Stimulated activated CD4-positive, alpha-beta T cell treated with anti-CD3 and anti-CD28 coated beads, Interleukin-1b, Interleukin-23, amount 100 ng/mL, for 4 hours (primary cell): ENCODE measurements at places on chromosomes 12 and 14.
A peak's percentile ranks its signal among the peaks of the same experiment; 100 is the strongest.

DNA sequence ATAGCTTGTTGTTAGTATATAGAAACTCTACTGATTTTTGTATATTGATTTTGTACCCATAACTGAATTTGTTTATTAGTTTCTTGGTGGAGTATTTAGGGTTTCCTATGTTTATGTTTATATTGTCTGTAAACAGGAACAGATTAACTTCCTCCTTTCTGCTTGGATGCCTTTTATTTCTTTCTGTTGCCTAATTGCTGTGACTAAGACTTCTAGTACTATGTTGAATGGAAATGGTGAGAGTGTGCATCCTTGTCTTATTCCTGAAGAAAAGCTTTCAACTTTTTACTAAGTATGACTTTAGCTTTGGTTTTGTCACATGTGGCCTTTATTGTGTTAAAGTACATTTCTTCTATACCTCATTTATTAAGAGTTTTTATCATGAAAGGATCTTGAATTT, 20.9 kb downstream of the FBXW8 start:
- DNase-seq: no peak

GRCh38 chr12:71291746-71292145, 133.9 kb upstream of the TSPAN8 start:
- DNase-seq: no peak

DNA sequence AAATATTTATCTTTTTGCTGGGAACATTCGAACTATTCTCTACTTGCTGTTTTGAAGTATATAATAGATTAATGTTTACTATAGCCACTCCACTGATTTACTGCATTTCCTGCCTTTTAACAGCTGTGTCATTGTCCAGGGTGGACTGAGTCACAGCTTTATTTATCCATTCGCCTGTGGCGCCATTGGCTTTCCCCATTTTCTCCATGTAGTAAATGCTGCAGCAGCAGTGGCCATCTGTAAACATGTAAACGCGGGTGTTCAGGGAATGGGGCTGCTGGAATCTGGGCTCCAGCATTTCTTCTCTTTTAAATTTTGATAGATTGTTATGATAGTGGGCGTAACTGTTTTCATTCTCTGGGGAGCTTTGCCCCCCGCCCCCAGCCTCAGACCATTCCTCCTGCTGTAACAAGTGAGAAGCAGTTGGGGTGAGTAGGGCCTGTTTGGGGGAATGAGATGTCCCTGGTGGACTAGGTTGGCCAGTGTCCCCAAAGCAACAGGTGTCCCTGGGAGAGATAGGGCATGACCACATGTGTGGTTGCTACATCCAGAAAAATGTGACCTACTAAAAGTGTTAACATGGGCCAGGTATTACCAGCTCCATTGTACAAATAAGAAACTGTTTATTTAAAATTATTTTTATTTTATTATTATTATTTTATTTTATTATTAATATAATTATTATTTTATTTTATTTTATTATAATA, 32.9 kb downstream of the RIN3 start:
- no peak for DNase-seq

GRCh38 chr12:13293096-13293495, 96.6 kb downstream of the EMP1 start:
- no peak for DNase-seq

GRCh38 chr12:69936766-69937165, 111.7 kb downstream of the MYRFL start:
- DNase-seq: no peak

- DNase-seq: no peak
These were observed 41.0 kb downstream of the DIP2B start for GRCh38 chr12:50545786-50546185.

DNA sequence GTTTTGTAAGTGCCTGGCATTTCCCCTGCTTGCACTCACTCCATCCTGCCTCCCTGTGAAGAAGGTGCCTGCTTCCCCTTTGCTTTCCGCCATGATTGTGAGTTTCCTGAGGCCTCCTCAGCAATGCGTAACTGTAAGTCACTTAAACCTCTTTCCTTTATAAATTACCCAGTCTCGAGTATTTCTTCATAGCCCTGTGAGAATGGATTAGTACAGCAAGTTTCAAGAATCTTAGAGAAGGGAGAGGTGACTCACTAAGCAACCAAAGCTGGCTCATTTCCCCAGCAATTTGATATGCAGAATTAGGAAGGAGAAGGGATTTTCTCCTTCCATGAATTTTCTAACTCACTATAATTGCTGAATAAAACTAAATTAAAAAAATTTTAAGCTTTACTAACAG, 251.0 kb upstream of the FOXG1 start:
- no peak for DNase-seq

DNA sequence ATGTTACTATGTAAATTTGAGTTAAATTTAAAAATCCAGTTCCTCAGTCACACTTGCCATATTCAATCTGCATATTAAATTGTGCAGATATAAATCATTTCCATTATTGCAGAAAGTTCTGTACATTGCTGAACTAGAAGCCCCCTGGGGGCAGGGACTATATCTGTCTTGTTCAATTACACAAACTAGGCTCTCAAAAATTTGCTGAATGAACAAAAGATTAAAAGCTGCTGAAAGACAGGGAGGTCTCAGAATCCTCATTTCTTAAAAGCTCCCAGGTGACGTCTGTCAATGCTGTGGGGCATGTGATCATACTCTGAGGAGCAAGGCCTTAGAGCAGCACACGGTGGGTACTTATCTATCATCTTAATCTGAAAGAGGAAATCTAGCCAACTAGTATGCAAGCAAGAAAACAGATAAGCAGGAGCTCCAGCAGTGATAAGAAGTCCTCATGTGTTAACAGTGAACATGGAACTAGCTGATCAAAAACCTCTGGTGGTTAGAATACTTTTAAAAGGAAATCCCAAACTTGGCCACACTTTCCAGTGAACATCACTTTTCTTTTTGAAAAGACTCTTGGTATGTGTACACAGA, 60.5 kb downstream of the APPL2 start:
- no peak for DNase-seq

GRCh38 chr12:48029491-48030172, 25.4 kb upstream of the COL2A1 start:
- no peak for DNase-seq

DNA sequence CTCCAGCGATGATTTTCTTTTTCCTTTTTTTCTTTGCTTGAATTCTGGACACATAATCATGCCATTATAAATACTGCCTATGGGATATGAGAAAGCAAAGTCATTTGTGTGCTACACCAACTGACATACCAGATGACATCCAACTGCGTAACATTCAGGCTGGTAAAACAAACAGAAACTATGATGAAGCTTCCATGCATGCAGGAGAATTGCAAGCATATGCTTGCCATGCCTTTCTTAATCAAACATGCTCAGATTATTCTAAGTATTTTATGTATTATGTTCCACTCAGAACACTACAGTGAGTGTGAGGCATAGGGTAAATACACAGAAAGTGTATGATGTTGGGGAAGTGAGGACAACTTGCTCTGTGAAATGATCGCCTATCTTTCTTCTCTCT, 97.4 kb downstream of the C12orf50 start:
- no peak for DNase-seq

- DNase-seq: no peak
These were observed 25.9 kb upstream of the MAPKAPK5 start for GRCh38 chr12:111816065-111816615.

DNA sequence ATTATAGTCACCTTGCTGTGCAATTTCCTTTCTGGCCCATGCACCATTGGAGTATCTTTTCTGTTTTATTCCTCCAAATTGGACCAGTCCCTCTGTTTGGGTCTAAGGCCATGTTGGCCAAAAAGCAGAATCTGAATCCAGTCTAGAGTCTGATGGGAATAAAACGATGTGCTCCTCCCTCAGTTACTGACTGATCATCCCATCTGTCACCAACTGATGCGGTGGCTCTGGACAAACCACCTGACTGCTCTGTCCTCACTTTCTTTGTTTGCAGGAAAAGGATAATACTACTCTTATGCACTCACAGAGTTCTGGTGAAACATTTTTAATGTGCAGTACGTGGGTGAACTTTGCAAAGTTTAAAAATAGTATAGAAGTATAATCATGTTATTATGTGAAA, 120.2 kb upstream of the HIF1A start:
- no peak for DNase-seq

- DNase-seq: no peak
These were observed 202.3 kb downstream of the KIF21A start for GRCh38 chr12:39240587-39240986.

- no peak for DNase-seq
These were observed 7.2 kb upstream of the PLXNC1 start for GRCh38 chr12:94141004-94141764.

GRCh38 chr14:105356927-105357326, 41.4 kb upstream of the TEX22 start:
- no peak for DNase-seq

DNA sequence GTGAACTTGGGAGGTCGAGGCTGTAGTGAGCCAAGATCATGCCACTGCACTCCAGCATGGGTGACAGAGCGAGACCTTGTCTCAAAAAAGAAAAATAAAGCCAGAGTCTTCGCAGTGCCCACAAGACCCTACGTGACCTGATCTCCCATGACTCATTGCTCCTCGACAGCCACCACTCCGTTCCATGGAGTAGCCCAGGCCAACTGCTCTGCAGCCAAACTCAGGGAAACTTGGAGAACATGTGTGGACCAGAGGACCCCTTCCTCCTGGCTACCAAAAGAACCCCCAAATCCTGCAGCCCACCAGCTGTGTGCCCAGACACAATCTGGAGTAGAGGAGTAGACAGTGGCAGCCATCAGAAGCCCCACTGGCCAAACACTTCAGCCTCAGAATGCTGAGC, 32.1 kb upstream of the PPP2R5C start:
- no peak for DNase-seq

GRCh38 chr12:72053604-72054003, 115.0 kb downstream of the TPH2 start:
- no peak for DNase-seq

GRCh38 chr12:15996948-15997347, 85.8 kb downstream of the DERA start:
- no peak for DNase-seq

- no peak for DNase-seq
These were observed 5.5 kb upstream of the ATN1 start for GRCh38 chr12:6921996-6922946.

DNA sequence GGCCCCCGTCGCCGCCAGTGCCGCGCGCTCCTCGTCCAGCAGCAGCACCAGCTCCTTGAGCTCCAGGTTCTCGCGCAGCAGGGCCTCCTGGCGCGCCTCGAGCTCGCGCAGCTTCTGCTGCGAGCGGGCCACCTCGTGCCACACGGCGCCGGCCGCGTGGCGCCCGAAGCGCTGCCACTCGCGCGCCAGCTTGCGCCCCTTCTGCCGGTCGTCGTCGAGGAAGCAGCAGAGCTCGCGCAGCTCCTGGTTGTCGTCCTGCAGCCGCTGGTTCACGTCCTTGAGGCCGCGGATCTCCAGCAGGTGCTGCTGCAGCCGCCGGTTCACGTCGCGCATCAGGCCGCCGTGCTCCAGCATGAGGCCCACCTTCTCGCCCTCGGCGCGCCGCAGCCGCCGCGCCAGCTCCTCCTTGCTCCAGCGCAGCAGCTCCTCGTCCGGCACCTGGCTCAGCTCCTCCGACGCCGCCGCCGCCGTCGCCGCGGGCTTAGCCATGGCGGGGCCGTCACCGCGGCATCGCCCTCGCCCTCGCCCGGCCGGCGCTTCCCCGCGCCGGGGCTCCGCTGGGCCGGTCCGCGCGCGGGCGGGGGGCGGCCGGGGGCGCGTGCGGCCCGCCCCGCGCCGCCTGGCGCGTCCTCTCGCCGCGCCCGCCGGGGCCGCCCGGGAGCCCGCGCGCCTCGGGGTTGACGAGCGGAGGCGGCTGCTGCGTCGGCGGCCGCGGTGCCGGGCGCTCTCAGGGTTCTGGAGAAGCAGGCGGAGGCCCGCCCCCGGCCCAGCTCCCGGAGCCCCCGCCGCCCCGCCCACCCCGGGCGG, at the start of gene CCDC85C:
Gene CCDC85C (minus strand): TSS at position 737 of the 807 bp plus-strand sequence. CDS start 248 bp downstream, at position 489.
- DNase-seq: peak; percentile 28

DNA sequence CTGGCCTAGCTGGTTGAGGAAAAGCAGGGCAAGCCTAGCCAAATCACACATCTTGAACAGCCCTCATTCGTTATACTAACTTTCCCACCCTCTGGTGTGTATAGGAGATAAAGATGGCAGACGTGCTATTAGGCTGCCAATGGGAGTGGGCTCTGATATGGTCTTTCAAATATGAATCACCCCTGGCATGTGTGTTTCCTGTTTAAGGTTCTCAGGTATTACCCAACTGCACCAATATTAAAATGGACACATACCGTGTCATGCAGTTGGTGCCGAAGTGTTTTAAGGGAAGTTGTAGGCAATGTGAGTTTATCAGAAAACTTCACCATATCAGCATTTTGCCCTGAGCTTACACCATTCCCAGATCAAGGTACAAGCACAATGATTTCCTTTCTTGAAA, 33.4 kb downstream of the CHST11 start:
- no peak for DNase-seq

GRCh38 chr14:40119321-40119720, 687.1 kb upstream of the FBXO33 start:
- no peak for DNase-seq

DNA sequence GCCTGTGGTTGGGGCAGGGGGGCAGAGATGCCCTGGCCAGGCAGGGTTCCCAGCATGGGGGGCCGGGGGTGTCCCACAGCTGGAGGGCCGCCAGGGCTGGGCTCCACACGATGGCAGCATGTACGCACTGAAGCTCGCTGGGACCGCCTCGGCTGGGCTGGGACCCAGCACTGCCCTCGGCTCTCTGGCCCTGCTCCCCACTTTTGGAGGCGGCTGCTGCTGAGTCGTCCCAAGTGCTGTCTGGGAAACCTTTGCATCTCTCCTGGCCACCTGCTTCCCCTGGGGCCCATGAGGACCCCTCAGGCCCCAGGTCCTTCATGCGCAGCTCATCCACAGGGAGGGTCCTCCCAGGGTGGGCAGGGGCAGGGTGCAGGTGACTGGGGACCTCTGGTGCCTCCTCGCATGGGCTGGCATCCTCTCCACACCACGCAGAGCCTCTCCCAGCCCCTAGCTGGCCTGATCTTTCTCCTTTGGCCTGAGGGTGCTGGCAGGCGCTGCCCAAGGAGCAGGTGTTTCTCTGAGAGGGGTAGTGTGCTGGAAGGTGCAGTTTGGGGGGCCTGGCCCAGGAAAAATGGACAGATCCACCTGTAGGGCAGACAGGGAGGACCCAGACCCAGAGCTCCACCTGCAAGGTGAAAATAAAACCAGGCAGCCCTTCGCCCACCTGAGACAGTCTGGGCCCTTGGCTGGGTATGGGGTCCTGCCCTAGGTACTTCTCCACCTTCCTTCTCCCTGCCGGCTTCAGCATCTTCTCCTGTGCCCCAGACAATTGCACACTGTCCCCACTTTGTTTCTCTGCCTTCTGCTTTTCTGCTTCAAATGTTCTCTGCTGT, 46.9 kb downstream of the DLK1 start:
- DNase-seq: no peak

GRCh38 chr12:117679776-117680175, 289.0 kb downstream of the KSR2 start:
- no peak for DNase-seq
